CD4-positive, alpha-beta T cell treated with Interleukin-17A for 4 hours (primary cell): ENCODE measurements at places on chromosomes 3 and 15.
A peak's percentile ranks its signal among the peaks of the same experiment; 100 is the strongest.

DNA sequence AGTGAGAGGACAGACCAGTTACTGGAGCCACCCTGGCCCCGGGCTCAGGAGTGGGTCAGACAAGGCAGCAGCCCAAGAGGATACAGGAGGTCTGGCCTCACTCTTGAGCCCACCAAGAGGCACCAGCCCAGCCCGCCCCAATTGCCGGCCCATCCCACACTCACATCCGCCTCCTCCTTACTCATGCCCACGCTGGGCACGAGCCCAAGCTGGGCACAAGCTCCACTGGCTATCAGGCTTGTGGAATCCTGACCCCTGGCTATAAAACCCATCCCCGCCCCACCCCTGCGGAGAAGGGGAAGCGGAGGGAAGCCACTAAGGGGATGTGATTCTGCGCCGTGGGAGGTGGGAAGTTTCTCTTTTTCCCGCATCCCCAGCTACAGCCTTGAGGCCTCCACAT lies 25.9 kb downstream of the ADCY5 start:
- no peak for DNase-seq

- no peak for DNase-seq
These were observed 2.1 kb upstream of the ISY1 start for GRCh38 chr3:129162729-129163579.

GRCh38 chr15:81807806-81808205 lies 238.0 kb downstream of the MEX3B start:
- DNase-seq: no peak

- no peak for DNase-seq
These were observed 42.8 kb downstream of the ALDH1L1 start for GRCh38 chr3:126137490-126138130.

- DNase-seq: no peak
These were observed 383.9 kb upstream of the DPH6 start for GRCh38 chr15:35929740-35930444.

DNA sequence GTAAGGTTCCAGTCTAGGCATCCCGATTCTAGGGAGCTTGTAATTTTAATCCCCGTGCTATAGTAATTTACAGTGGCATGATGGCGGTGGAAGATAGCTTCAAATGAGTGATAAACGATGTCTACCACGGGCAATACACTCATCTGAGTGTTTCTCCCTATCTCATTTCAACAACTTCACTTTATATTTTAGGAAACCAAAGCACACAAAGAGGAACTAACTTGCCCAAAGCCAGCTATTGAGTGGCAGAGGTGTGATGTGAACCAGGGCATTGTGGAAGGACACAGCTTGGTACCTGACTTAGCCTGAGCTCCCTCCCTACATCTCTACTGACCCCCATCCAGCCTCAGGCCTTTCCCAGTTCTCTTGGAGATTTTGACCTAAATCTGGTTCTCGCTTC lies 16.9 kb upstream of the FILIP1L start:
- no peak for DNase-seq

- DNase-seq: no peak
These were observed 238.3 kb upstream of the TRIM42 start for GRCh38 chr3:140439527-140439926.

GRCh38 chr15:85331655-85332285 lies 48.6 kb upstream of the AKAP13 start:
- no peak for DNase-seq

DNA sequence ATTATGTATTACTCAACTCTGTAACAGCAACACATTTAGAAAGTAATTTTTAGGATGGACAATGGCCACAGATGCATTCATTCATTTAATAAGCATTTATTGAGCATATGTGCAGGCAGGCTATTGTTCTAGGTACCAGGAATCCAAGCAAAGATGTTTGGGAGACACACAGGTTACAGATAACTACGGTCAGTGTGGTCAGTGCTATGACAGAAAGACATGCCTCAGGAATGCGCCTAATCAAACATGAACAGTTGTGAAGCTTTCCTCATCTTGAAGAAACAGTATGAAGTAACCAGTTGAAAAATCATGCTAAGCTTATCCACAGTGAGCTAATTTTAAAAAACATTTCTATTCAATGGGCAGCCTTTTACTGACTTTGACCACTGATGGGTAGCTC lies 155.4 kb upstream of the CCDC54 start:
- no peak for DNase-seq

GRCh38 chr3:113758389-113759024 lies 11.7 kb downstream of the ATP6V1A start:
- DNase-seq: no peak

GRCh38 chr3:122665226-122665786 lies 15.3 kb upstream of the PARP14 start:
- DNase-seq: no peak

DNA sequence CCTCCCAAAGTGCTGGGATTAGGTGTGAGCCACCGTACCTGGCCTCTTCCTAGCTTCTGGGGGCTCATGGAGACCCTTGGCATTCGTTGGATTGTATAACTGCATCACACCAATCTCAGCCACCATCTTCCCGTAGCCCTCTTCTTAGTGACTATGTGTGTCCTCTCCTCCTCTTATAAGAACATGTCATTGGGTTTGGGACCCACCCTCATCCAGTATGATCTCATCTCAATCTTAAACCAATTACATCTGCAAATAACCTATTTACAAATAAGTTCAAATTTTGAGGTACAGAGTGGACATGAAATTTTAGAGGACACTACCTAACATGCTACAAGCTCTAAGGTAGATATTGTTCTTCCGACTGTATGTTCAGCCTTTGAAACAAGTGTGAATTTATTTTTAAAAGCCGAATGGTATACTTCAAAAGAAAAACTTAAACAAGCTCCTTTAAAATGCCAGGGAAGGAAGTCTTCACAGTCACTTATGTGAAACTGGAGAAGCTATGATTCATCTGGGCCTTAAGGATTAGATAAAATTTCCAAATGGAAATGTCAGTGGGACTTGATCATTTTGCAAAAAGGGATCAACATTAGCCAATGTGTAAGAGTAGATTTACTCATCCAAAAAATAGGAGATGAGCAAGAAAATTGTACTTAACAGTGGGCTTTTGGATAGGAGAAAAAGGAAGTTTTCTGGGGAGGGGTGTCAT lies 225.7 kb downstream of the MEX3B start:
- no peak for DNase-seq

- DNase-seq: no peak
These were observed 177.5 kb downstream of the GRM7 start for GRCh38 chr3:7038394-7038793.

- no peak for DNase-seq
These were observed 105.8 kb upstream of the C15orf61 start for GRCh38 chr15:67415181-67415580.

DNA sequence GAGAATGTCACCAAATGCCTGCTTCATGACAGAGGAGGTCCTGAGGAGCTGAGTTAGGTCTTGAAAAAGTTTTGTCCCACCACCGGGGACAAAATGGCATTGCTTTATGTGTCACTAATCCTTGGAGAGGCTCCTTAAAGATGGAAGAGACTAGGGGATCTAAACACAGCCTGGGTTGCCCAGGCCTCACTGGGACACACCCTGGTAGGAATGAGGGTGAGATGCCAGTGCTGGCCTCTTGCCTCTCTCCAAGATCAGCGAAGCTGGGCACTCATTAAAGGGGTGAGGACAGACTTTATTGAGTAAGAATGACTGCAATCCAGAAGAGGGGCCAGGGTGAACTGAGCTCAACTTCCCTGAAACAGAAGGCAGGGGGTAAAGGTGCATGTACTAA lies 58.5 kb upstream of the KLF13 start:
- DNase-seq: no peak

DNA sequence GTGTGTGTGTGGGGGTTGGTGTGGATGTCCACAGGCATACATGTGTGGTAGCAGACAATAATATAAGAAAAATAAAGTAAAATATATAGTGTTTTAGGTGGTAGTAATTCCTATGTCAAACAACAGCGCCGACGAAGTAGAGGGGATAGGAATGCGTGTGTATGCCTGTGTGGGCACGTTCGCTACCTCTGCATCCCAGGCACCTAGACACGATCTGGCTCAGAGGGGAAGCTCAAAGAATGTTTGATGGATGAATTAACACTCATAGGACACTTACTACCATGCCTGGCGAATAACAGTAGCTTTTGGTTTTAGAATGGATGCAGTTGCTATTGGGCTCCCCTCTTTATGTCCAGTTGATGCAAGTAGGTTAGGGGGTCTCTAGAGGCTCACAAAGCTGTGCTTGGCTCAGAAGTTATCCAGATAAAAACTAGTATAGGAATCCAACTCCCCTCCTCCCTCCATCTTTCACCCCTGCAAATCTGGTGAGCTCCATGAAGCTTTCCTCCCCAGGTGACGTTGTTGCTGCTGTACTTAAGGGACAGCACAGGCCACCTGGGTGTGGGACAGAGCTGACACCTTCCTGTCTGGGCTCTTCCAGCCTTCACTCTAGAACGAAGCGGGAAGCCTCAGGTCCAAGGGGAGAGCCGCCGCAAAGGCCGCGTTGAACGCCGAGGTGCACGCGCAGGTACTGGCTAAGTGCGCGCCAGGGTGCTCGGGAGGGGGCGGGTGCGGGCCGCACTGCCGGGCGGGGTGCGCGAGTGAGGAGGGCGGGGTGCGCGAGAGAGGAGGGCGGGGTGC lies 192.6 kb upstream of the LYSMD4 start:
- peak; percentile 86 for DNase-seq

DNA sequence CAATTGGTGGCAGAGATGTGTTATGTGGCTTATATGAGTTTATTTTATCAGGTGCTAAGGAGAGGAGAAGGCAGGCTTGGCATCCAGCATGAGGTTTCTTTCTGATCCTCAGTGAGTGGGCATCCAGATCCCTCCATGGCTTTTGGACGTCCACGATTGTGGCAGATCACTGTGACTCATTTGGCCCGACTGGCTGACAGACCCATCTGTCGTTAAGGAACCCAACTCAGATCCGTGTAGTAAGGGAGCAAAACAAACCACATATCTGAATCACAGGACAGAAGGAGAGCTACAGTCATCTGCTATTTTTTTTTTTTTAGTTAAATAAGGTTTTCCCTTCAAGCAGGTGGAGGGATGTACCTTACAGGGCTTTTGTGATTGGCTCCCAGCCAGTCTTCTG lies 197.0 kb upstream of the KCNH8 start:
- no peak for DNase-seq

GRCh38 chr15:70530906-70531305 lies 232.5 kb downstream of the UACA start:
- DNase-seq: no peak

- no peak for DNase-seq
These were observed 1.8 kb upstream of the ATP10A start for GRCh38 chr15:25864966-25865365.

DNA sequence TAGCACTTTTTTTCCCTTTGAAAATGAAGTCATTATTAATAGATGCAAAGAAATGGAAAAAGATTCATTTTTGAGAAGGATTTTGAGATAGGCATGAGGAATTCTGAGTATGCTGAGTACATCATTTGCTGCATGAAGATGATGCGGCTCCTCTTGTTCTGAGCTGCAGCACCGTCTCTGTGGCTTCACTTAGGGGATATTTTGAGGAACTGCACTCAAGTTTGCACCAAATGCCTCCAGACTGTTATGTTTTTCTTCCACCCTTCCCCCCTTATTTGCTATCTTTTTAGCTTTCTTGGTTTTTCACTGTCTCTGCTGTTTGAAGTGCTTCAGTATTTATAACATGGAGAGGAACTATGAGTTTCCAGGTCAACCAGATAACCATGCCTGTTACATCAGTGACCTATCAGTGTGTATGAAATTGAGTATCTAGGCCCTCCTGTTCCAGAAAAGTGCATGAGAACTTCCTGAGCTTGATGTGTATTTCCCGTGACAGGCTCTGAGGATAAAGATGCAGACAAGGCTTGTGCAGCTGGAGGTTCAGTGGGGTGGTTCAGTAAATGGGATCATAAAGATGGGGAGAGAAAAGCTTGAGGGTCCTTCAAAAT lies 128.7 kb downstream of the PDCD6IP start:
- no peak for DNase-seq

DNA sequence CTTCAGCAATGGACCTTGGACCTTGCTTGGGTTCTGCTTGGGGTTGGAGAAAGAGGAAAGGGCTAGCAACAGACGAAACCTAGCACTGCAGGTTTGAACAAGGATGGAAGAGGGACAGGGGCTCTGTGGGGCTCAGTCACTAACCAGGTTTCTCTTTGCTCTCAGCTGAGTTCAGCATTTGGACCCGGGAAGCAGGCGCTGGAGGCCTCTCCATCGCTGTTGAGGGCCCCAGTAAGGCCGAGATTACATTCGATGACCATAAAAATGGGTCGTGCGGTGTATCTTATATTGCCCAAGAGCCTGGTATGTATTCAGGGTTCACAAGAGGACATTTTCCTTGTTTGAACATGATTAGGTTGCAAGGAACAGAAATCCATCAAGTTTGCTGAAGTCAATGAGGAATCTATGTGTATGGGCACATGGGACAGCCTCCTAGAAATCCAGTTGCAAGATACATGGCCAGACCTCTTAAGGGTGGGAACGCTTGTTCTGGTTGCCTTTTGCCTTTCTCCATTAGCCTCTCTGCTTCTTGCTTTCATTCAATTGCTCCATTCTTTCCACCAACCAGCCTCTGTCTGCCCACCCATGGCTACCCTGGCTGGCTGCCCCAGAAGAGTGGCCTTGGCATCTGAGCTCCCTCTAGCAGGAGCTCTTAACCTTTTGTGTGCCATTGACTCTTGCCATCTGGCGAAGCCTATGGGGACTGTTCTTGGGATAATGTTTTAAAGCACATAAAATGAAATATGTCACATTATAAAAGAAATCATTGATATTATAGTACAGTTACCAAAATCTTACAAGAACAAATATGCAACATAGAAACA lies 55.9 kb downstream of the DNASE1L3 start:
- DNase-seq: no peak

DNA sequence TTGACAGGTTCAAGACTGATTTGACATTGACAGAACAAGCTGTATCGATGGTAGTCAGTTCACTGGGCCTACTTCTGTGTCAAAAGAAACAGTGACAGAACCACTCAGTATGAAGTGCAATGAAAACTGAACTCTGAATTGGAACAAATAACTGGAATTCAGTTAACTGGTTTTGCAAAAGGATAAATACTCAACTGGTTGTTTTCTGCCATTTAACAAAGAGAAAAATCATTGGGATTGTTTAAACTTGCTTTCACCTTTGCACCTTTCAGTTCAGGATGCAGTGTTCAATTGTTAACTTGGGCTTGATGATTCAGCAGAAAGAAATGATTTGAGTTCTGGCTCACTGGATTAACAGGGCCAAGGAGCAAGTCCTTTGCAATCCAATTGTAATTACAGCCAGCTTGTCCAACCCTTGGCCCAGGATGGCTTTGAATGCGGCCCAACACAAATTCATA lies 4.9 kb downstream of the BTD start:
- DNase-seq: no peak

- DNase-seq: no peak
These were observed 23.8 kb upstream of the TRAK1 start for GRCh38 chr3:42067326-42067725.

- DNase-seq: no peak
These were observed 1.2 kb upstream of the TMEM158 start for GRCh38 chr3:45227071-45227820.

GRCh38 chr3:61729038-61729634 lies 167.8 kb downstream of the PTPRG start:
- no peak for DNase-seq

DNA sequence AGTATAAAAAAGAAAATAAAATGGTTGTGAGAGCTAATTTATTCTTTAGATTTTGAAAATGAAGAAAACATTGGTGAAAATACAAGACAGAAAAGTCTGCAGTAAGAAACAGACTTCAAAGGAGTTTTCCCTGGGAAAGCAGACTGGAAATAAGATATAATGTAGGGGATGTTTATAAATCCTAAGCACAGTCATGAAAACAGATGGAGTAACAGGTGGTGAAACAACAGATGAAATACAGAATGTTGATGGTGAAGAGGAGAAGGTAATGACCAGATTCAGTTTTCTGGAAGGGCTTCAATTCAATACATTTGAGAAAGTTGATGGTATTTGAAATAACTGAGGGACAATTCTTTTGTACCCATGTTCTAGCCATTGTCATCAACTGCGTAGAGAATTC lies 353.9 kb downstream of the CHL1 start:
- no peak for DNase-seq
